Smooth muscle cell of the brain vasculature (primary cell): ENCODE measurements at places on chromosomes 2 and 18.

- DNase-seq, result no peak
Observed at GRCh38 chr2:11579867-11580659, 46.2 kb downstream of the GREB1 start.

GRCh38 chr2:138497294-138497693 is 4.3 kb upstream of the SPOPL start:
- DNase-seq, result no peak

GRCh38 chr2:158116936-158117335 is 15.3 kb downstream of the UPP2 start:
- no peak for DNase-seq

DNA sequence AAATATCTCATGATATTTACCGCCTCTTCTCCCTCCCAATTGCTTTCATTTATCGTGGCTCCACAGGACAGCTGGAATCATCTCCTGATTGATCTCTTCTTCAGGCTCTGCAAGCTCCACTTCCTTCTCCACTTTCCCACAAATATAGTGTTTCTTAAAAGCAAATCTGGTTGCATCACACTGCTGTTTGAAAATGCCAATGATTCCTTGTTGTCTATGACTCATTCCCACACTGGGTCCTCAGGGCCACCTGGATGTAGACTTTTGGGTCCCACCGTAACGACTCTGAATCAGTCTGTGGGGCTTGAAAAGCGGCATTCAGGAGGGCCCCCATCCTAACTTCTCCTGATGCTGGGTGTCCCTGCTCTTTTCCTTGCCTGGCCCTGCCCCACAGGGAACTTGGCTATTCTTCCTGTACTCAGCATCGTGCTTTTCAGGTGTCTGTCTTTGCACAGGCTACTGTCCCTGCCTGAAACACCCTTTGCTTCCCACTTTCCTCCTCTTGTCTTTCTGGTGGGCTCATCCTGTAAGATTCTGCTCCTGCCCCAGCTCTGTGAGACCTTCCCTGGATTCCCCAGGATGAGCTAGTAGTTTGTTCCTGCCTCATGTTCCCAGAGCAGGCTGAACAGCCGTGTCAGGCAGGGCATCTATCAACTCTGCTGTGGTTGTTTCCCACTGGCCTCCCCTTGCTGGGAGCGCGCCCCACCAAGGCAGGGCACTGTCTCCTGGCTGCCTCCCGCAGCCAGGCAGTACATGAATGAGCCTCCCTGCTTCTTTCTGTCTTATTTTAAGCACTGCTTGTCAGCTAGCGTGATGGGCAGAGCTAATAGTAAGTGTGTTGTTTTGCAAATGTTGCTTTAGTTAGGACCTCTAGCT is 111.9 kb downstream of the KCTD1 start:
- peak; percentile 29 for DNase-seq

DNA sequence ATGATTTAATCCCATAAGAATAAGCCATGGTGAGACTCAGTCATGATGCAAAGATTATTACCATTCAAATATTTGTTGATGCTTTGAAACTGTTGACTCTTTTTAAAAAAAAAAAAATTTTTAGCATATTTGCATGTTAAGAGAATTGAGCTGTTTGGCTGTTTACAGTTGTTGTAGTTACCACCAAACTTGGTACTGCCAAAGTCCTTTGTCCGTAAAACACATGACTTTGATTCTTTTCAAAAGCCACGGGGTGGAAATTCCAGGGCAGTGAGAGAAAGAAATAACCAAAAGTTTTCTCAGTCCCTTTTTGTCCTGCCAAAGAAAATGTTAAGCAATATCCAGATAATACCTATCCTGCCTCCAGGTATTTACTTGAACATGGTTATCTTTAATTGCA is 474.8 kb downstream of the METTL4 start:
- no peak for DNase-seq

GRCh38 chr18:73621091-73621490 is 526.5 kb downstream of the FBXO15 start:
- no peak for DNase-seq

GRCh38 chr18:6601241-6601640 is 128.3 kb upstream of the ARHGAP28 start:
- DNase-seq, result no peak

DNA sequence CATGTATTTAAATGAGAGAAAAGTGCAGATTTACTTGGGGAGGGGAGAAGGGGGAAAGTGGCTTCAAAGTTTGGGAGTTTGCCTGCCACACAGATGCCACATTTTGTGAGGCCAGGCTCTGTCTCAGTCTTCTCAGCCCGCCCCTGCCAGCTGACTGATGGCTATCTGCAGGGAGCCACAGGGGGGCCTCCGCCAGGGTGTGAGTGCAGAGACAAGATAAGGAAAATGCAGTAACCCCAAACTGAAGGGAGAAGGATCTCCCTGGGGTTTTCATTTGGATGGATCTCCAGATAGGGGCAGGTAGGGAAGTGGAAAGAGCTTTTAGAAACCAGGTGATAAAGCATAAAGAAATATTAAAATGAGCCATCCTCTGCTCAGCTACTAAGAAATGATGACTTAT is 128.8 kb downstream of the ZNF521 start:
- DNase-seq, result no peak

- DNase-seq, result no peak
Observed at GRCh38 chr2:29013057-29013780, 32.1 kb downstream of the TOGARAM2 start.

- DNase-seq, result no peak
Observed at GRCh38 chr2:66790651-66791181, 355.8 kb downstream of the MEIS1 start.

DNA sequence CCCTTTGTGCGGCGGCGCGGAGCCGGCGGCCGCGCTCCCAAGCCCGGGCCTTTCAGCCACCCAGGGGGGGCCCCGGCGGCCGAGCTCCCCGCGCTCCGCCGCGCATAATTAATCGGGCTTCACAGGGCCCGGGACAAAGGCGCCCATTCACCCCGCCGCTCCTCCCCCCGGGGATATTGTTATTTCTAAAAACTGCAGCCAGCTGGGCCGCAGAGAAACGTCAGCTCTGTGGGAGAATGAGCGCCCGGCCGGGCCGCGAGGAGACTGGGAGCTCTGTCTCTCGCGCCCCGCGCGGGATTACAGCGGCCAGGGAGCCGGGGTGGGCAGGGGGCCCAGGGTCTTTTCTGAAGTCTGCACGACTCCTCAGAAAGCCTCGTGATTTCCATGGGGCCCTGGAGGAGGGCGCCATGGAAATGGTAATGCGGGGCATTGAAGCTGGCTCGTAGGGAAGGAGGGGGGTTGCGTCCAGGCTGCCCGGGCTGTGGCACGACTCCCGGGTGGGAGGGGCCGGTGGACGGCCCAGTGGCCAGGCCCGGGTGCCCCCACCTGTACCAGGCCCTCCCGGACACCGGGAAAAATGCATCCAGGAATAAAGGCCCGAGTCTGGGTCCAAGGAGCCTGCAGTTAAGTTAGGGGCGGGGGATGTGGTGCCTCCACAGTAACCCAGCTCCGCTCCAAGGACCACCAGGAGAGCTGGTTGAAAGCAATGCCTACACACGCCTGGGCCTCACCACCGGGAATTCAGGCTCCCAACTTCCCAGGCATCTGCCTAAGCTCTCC is 125.3 kb downstream of the ZFP36L2 start:
- no peak for DNase-seq

GRCh38 chr2:232228971-232229894 is 149.3 kb upstream of the ALPP start:
- DNase-seq, result no peak

DNA sequence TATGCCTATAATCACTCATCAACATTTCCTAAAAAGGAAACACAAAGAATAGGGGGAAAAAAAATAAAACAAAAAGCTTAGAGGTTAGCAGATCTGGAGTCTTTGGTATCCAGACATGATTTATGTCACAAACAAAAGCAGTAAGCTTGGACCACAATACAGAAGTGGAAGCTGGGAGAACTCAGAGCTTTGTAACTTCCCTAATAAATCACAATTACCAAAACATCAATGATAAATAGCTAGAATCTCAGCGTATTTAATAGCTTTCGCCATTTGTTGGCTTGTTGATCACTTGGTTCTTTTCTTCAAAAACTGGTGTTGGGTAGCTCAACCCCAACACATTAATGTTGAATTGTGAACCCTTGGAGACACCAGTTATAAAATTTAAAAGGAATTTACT is 392.5 kb downstream of the IRS1 start:
- DNase-seq, result no peak
